Ovary (tissue), 10 donors: ENCODE measurements at places on chromosomes 12 and 14. TPM values are rescaled to one million over a fixed set of nuclear protein-coding genes. Genes with fewer than 3 reads are reported as not detected.

GRCh38 chr14:95408731-95409476 is 89.2 kb upstream of the CLMN start:
- no peaks in the 10 kb centered on the region for H3K27me3 ChIP-seq
- H3K4me3 ChIP-seq: no peak overlapping the region
- no peak overlapping the region for H3K27ac ChIP-seq
- no peaks in the 10 kb centered on the region for H3K4me1 ChIP-seq
- H3K36me3 ChIP-seq: no peaks in the 10 kb centered on the region

DNA sequence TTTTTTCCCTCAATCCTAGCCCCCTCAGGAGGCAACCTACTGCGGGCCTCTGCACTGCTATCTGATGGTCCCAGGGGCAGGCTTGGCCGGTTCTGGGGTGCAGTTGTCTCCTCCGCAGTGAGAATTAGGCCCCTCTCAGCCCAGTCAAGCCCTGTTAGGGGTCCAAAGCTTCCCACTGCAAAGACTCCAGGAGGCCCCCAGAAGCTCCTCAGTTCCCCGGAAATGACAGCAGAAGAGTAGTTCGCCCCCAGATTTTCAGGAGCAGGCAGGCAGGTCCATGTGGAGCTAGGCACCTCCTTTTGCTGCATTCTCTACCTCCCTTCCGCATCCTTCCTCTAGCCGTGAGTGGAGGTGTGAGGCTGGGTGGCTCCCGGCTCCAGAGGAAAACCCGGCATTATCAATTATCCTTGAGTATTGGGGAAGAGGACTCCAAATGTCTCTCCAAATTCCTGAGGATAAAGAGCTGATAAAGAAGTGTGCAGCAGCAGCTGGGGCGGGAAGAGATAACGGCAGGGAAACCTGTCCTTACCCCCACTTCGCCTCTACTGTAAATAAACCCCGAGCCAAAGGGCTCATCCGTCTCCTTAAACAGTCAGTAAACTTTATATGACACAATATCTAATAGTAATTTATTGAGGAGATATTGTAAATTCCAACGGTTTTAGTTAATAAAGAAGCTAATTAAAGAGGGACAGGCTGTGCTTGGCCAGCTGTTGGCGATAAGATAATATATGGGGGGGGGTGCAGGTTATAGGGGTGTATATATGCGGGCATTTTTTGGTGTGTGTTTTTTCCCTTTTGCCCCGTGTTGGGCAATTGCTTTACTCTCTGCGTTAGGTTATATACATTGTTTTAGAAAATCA is 641 bp upstream of the HOXC12 start:
- no peak overlapping the region for H3K27ac ChIP-seq
- peaks cover 4% of the 10 kb centered on the region for H3K4me1 ChIP-seq
- DNase-seq: no peak
- H3K4me3 ChIP-seq: no peak overlapping the region
- H3K27me3 ChIP-seq: peaks cover 14% of the 10 kb centered on the region

- H3K27me3 ChIP-seq: no peaks in the 10 kb centered on the region
- DNase-seq: no peak
- H3K27ac ChIP-seq: no peak overlapping the region
- no peaks in the 10 kb centered on the region for H3K4me1 ChIP-seq
- no peaks in the 10 kb centered on the region for H3K36me3 ChIP-seq
- H3K4me3 ChIP-seq: no peak overlapping the region
Measured at GRCh38 chr14:42200957-42201356, 594.3 kb downstream of the LRFN5 start.

DNA sequence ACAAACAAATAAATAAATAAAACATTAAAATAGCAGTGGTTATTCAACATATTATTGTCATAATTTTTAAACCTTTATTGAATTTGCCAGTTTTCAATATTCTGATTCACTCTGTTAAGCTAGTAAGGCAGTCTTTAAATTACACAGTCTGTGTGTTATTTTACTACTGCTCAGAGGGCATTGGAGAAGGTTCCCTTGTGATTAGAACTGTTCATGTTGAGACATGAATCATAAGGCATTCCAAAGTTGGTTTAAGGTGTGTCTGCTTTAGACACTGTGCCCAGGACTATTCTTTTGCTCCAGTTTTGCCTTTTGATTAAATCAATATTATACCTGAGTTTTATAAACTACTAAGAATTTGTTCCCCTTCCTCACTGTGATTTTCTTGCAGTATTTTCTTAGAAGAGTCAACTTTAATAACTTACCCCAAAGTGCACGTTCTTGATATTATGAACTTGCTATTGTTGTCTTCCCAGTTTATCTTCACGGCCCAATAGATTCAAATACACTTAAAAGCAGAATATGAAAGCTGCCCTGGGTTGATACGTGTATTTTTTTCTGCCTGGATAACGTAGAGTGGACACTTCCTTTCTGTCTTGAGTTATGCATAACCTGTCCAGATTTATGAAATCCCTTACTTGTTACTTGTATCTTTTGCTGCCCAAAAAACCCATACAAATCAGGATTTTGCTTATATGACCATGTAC is 105.3 kb upstream of the BCAT1 start:
- no peaks in the 10 kb centered on the region for H3K4me1 ChIP-seq
- no peak for DNase-seq
- no peaks in the 10 kb centered on the region for H3K36me3 ChIP-seq

DNA sequence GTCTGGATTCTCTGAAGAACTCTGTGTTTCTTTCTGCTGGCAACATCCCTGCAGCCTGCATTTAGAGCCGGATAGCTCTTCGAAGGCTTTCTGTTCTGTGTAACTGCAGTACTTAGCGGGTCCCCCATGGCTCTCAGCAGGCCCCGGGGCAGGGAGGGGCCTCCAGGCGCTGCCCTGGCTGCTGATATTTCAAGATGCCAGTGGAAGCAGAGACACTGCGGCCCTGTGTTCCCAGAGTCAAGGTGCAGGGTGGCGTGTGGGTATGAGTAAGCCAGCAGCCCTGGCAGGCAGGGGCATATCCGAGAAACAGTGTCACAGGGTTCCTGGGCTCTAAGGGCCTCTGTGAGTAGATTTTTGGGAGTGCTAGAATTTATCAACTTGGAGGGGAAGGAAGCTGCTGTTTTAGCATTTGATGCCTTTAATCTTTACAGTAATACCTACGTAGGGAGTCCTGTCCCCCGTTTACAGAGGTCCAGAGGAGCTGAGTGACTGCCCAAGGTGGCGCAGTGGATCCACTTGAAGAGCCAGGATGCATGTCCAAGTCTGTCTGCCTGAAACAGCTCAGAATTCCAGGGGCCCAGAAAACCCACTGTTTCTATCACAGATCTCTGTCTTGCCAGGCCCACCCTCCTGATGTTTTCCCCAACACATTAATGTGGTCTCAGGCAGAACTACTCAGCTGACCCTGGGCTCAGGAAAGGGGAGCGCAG is 16.2 kb downstream of the ESRRB start:
- H3K27me3 ChIP-seq: no peaks in the 10 kb centered on the region
- H3K4me1 ChIP-seq: no peaks in the 10 kb centered on the region
- no peak overlapping the region for H3K4me3 ChIP-seq
- no peak overlapping the region for H3K27ac ChIP-seq
- no peak for DNase-seq

DNA sequence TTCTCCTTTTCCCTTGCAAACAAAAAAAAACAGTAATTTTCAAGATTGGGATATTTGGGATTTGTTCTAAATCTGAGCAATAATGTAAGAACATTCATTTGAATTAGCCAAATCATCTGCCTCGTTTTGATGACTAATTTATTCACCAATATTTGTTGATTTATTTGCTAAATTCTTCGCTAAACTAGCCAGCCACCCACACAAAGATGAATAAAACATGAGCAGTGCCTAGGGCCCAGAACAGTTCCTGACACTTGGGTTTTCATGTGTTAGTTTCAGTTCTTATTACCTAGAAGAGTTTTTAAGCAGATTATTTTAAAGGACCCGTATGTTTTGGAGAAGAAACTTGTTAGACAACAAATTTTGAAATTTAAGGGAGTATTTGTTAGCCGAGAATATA is 1.4 kb downstream of the ETNK1 start:
- DNase-seq: no peak
- H3K4me3 ChIP-seq: peak overlapping the region; percentile 95
- no peak overlapping the region for H3K27ac ChIP-seq
- no peaks in the 10 kb centered on the region for H3K4me1 ChIP-seq
- no peaks in the 10 kb centered on the region for H3K27me3 ChIP-seq

GRCh38 chr12:16766736-16767135 is 160.8 kb upstream of the LMO3 start:
- H3K27ac ChIP-seq: no peak overlapping the region
- DNase-seq: no peak
- H3K36me3 ChIP-seq: no peaks in the 10 kb centered on the region
- no peak overlapping the region for H3K4me3 ChIP-seq

DNA sequence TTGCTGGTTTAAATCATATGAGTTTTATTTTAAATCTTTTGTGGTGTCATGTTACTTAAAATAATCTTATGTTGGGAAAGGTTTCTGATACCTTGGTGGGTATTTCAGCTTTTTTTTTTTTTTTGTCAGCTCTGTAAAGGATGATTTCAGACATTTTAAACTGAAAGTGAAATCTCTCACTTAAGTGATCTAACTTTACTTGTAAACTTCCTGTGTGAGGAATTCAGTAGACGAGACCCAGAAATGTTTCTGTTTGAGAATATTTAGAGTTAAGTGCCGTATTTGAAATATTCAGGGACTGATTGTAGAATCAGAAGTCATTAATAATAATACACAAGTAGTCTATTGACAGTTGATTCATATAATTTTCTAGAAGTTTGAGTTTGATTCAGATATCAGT is 37.8 kb downstream of the PROX2 start:
- no peaks in the 10 kb centered on the region for H3K27me3 ChIP-seq
- no peak overlapping the region for H3K4me3 ChIP-seq
- H3K27ac ChIP-seq: peak overlapping the region; percentile 69
- no peaks in the 10 kb centered on the region for H3K4me1 ChIP-seq

DNA sequence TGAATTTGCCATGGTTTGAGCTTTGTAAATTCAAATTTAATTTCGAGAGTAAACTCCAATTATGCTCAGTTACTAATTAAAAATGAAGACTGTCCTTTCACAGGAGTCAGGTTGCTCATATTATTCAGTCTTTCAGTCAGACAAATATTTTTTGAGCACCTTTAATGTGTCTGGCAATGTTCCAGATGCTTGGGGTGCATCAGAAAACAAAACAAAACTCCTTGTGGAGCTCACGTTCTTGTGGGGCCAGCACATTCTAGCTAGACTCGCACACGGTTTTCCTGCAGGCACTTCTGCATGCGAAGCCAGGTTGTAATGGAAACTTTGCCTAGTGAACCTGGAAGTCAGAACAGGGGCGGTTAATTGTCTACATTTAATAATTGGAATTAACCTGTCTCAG is 64.0 kb upstream of the ATF1 start:
- no peaks in the 10 kb centered on the region for H3K27me3 ChIP-seq
- DNase-seq: no peak
- no peak overlapping the region for H3K4me3 ChIP-seq
- H3K4me1 ChIP-seq: no peaks in the 10 kb centered on the region

- peak; percentile 50 for DNase-seq
Measured at GRCh38 chr14:64569138-64569631, 19.4 kb downstream of the PPP1R36 start.

DNA sequence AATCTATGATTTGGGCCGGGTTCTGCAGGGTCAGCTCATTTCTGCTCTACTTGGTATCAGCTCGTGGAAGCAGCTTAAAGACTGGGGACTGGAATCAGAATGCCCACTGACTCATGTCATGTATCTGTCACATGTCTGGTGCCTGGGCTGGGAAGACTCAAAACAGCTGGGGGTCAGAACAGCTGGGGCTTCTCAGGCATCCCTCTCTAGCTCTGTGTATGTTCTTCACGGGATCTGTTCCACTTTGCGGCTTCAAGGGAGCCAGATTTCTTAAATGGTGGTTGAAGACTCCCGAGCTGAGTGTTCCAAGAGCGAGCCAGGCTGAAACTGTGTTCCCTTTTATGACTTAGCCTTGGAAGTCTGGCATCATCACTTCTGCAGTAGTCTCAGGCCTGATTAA is 11.9 kb downstream of the AEBP2 start:
- no peaks in the 10 kb centered on the region for H3K27me3 ChIP-seq
- no peak for DNase-seq
- H3K27ac ChIP-seq: no peak overlapping the region
- H3K36me3 ChIP-seq: no peaks in the 10 kb centered on the region
- H3K4me1 ChIP-seq: peaks cover 5% of the 10 kb centered on the region

DNA sequence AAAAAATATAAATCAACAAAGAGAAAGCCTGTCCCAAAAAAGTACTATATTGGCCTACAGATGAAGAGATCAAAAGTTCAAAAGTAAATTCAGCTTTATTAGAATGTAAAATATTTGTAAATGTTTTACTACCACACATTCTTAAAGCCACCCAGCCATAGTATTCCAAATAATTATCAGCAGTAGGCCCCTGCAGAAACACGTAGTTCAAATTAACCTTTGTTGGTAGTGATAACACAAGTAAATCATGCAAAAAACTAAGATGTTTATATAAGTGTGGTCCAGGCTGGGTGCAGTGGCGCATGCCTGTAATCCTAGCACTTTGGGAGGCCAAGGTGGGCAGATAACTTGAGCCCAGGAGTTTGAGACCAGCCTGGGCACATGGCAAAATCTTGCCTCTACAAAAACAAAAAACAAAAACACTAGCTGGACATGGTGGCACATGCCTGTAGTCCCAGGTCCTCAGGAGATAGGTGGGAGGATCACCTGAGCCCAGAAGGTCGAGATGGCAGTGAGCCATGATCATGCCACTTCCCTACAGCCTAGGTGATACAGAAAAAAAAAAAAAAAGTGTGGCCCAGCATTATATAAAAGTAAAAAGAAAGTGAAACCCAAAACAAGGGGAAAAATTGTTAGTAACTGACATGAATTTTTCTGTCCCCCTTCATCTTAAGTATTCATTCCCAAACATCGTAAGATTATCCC is 17.9 kb downstream of the SPTLC2 start:
- H3K36me3 ChIP-seq: no peaks in the 10 kb centered on the region
- DNase-seq: no peak
- H3K27me3 ChIP-seq: no peaks in the 10 kb centered on the region
- no peak overlapping the region for H3K27ac ChIP-seq

DNA sequence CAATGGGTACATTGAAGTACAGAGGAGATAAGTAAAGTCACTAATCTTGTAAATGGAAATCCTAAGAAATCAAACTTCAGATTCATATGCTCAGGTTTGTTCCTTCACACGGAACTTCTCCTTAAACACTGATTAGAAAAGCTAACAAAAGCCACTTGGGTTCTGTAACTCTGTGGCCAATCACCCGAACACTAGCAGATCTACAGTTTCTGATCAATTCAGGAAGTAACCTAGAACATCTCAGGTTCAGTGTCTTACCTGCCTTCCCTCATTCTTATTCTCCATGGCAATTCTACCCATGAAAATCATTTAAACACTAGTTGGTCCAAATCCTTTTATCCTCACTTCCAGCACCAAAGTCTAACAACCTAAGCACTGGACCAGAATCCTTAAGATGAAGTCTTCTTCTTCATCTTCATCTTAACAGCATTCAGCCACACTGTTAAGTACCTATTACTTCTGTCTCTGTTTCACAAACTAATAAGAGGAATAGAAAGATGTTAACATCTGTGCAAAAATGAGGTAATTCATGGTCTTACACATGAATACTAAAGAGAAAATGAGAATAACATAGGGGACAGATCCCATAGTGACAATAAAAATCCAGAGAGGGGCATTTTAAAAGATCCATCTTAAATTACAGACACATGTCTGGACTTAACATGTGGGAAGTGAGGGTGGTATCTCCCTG is 184.5 kb downstream of the SSPN start:
- no peak overlapping the region for H3K27ac ChIP-seq
- no peak for DNase-seq
- no peaks in the 10 kb centered on the region for H3K36me3 ChIP-seq

GRCh38 chr12:25436206-25437030 is 116.7 kb downstream of the LMNTD1 start:
- H3K36me3 ChIP-seq: no peaks in the 10 kb centered on the region
- no peak overlapping the region for H3K4me3 ChIP-seq
- H3K4me1 ChIP-seq: peaks cover 2% of the 10 kb centered on the region
- no peaks in the 10 kb centered on the region for H3K27me3 ChIP-seq
- no peak overlapping the region for H3K27ac ChIP-seq

Gene BDKRB1
- total RNA-seq: not detected

Gene KLHL33
- total RNA-seq: 1.0 TPM

Gene OTX2
- total RNA-seq: not detected
